ENCODE measurements at places on chromosomes 1 and 21.

- no peaks in the 10 kb centered on the region for H3K36me3 ChIP-seq
- H3K27me3 ChIP-seq = no peaks in the 10 kb centered on the region
- no peaks in the 10 kb centered on the region for H3K4me1 ChIP-seq
- no peak for DNase-seq
Observed at GRCh38 chr1:30012455-30013440, 710.6 kb downstream of the MATN1 start.

DNA sequence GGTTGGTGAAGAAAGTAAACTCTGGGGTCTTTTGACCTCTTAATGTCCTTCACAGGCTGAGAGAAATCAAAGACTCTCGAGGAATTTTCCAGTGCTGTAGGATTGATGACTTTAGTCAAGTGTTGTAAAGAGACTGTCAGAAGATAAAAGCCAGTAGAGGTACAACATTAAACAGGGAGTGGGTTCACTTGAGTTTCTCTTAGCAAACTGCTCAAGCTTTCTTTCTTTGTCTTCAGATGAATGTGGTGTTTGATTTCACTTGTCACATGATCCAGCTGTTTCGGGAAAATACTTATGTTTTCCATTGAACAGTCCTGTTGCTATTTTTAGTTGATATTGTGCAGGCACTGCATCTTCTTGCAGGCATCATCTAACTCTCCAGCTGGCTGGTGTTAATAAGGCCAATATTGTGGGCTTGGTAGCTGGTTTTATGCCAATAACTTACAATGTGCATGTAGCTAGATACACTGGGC is 45.6 kb downstream of the XCL2 start:
- H3K27ac ChIP-seq = no peak overlapping the region
- H3K36me3 ChIP-seq = no peaks in the 10 kb centered on the region
- no peak for DNase-seq
- H3K4me1 ChIP-seq = no peaks in the 10 kb centered on the region
- no peak overlapping the region for H3K4me3 ChIP-seq
- no peaks in the 10 kb centered on the region for H3K27me3 ChIP-seq

DNA sequence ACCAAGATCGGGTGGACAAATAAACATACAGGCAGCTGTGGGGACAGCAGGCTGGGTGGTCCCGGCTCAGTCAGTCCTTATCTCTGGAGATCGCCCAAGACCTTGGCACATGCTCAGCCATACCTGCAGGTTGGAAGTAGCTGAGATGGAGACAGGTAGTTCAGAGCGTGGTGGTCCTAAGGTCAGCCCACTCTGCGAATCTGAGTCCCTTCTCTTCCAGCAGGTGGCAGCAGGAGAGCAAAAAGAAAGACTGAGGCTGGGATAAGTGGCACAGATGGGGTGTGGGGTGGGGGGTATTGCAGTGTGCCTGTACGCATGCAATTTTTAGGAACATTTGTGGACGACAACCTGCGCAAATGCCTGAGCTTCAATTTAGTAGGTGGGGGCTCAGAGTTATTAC is 104.9 kb downstream of the TENT5C start:
- no peaks in the 10 kb centered on the region for H3K4me1 ChIP-seq
- H3K4me3 ChIP-seq = no peak overlapping the region
- no peaks in the 10 kb centered on the region for H3K27me3 ChIP-seq
- H3K36me3 ChIP-seq = no peaks in the 10 kb centered on the region
- DNase-seq = no peak
- no peak overlapping the region for H3K27ac ChIP-seq

DNA sequence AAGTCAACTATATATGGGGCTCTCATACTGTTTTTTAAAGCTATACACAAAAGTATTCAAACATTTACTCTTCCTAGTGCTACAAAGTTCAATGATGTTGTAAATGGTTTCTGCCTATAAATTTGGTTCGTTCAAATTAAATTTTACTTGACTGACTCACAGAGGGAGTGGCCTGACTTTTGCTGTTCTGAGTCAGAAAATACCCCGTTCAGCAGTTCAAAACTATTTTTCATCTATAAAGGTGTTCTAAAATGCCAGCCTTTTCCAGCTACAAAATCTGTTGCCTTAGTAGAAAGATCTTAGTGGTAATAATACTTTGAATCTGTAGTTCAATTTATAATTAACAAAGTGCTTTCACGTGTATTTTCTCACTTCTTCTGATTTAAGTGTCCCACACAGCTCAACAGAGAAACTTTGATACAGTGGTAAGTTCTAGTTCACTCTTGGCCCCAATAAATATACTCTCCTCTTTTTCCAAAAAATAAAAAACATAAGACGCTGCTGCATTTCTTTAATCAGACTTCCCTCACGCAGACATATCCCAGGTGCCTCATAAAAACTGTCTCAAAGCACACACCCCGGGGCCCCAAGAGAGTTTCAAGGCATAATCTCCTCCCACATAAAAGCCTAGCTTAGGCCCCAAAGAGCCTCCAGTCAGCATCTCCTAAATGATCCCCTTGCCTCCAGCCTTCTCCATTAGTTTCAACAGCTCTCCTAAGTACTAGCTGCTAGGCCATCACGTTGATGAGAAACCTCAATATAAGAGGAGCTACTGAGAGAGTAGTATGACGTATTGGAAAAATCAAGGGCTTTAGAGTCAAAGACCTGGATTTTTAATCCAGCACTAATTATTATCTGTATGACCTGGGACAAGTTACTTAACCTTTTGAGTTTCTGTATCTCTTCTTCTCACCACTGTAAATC is 3.2 kb downstream of the PTP4A2 start:
- H3K27ac ChIP-seq = peak overlapping the region; percentile 70

DNA sequence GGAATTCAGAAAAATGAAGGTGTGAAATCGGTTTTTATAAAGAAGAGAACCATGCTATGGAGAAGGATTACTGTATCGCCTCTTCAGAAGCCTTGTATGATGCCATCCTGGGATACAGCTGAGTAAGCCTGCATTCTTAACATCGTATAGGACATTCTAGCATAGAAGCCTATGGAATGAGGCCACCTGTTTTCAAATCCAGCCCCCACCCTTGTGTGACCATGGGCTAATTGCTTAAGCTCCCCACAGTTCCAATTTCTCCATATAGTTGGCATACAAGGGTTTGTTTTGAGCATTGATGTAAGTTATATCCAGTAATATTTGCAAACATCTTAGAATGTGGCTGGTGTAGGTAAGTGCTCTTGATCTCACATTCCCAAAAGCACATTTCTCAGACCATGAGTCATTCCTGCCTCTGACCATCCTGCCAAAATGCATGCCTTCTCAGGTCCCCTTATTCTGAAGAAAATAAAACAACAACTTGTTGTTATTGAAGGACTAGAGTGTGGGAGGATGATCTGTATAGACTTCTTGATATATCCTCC is 1.5 kb downstream of the OR14A2 start:
- DNase-seq = no peak
- H3K27ac ChIP-seq = no peak overlapping the region
- no peaks in the 10 kb centered on the region for H3K4me1 ChIP-seq
- no peak overlapping the region for H3K4me3 ChIP-seq

GRCh38 chr1:110089561-110090275 is 19.2 kb upstream of the ALX3 start:
- H3K27me3 ChIP-seq = peaks cover 48% of the 10 kb centered on the region
- no peaks in the 10 kb centered on the region for H3K4me1 ChIP-seq
- no peak overlapping the region for H3K4me3 ChIP-seq
- H3K36me3 ChIP-seq = no peaks in the 10 kb centered on the region

DNA sequence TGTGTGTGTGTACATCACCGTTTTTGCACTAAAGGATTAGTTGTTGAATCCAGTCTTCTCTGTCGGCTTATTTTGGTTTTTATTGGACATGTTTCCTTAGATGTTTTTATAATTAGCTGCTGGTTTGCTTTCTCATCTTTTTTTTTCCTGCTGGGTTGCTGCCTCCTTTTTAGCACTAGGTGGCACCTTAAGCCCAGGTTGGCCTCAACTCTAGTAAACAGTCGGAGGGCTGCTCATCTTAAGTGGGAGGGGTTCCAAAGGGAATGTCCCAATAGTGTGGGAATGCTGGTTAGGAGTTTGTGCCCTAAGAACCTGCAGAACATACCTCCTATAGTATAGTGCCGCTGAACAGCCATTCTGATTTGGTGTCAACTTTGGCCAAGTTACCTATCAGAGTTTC is 570.1 kb upstream of the CXADR start:
- H3K4me1 ChIP-seq = no peaks in the 10 kb centered on the region
- no peak overlapping the region for H3K27ac ChIP-seq
- H3K36me3 ChIP-seq = no peaks in the 10 kb centered on the region
- no peak overlapping the region for H3K4me3 ChIP-seq

- no peaks in the 10 kb centered on the region for H3K36me3 ChIP-seq
- no peak overlapping the region for H3K27ac ChIP-seq
- H3K4me3 ChIP-seq = no peak overlapping the region
- peaks cover 10% of the 10 kb centered on the region for H3K27me3 ChIP-seq
Observed at GRCh38 chr21:39650306-39650705, 37.6 kb downstream of the B3GALT5 start.

Measured in T-cell (primary cell).